DND-41 (cell line): ENCODE measurements at places on chromosomes 6 and 20.
A peak's percentile ranks its signal among the peaks of the same experiment; 100 is the strongest.

DNA sequence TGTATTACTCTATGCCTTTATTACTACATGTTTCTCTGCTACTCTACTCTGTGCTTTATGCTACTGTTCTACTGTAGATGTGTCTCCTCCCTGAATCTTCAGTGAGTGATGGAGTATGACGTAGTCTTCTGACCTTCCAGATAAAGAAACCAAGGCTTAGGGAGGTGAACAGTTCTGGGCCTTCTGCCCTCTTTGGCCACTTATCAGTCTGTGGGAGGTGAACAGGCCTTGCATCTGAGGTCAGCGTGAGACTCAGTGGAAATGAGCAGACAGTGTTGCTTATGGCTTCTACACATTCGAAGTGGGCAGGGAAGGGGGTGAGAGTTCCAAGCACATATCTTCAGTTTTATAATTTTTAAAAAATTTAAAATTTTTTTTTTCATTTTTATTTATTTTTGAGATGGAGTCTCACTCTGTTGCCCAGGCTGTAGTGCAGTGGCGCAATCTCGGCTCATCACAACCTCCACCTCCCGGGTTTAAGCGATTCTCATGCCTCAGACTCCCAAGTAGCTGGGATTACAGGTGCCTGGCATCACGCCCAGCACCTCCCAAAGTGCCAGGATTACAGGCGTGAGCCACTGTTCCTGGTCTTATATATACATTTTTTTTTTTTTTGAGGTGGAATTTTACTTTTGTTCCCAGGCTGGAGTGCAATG lies 24.2 kb downstream of the MYBL2 start:
- no peak for DNase-seq

- peak; percentile 30 for DNase-seq
Observed at GRCh38 chr6:14796974-14797762, 448.7 kb upstream of the JARID2 start.

GRCh38 chr6:74742793-74743508 lies 462.9 kb downstream of the COL12A1 start:
- DNase-seq = no peak

DNA sequence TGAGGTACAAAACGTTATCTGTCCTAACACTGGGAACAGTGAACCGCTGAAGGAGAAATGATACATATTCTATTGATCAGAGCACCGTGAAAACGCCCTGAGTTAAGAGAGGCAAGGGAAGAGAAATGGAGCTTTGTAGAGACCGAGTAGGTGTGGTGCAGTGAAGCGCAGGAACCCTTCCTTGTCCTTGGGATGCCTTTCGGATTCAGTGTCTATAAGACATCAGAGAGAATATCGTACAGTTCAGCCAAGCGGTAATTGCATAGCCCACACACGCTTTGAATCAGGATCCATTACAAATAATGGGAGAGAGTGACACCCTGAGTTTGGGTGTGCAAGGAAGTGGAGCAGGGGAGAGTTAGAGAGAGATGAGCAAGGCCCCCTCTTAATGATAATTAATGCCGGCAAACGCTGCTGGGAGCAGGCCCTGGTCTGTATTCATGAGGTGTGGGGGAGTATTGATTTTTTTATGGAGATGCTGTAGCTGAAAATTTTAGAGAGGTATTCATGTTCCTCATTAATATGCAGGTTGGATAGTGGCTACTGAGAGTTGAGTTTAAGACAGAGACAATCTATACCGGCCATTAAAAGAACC lies 20.7 kb downstream of the NOX3 start:
- no peak for DNase-seq

DNA sequence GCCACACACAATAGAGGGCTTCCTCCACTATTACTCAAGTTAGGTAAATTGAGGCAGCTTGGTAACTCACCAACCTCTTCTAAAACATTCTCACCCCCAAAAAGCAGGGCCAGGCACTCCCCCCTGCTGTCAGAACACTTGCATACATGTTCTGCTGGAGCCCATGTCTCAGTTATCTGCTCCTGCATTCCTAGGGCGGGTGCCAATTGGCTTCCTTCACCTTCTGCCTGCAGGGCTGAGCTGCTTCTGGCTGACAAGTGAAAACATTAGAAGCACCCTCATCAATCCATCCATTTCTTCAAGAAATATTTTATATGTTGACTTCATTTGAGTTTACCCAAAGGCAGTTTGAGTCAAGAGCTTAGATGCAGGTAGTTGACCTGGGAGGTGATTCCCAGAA lies 4.5 kb upstream of the ENTPD6 start:
- no peak for DNase-seq

GRCh38 chr20:7195704-7196103 lies 428.2 kb downstream of the BMP2 start:
- no peak for DNase-seq

DNA sequence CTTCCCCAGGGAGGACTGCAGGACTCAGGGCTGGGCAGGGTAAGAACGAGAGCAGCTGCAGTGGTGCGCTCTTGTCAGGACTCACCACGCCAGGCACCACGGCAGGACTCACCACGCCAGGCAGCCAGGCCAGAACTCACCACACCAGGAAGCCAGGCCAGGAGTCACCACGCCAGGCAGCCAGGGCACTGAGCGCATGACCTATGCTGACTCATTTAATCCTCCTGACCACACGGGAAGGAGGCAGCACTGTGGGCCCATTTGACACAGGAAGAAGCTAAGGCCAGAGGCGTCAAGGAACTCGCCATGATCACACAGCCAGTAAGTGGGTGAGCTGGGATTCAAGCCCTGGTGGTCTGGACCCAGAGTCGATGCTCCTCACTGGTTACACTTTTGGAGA lies 189.3 kb downstream of the PREX1 start:
- no peak for DNase-seq
